ENCODE measurements at places on chromosomes 16 and 17.

- DNase-seq, result no peak
Measured at GRCh38 chr16:81259916-81260315, 21.4 kb downstream of the BCO1 start.

- no peak for DNase-seq
Measured at GRCh38 chr17:21513012-21513570, 136.9 kb downstream of the KCNJ12 start.

GRCh38 chr17:81513372-81513752 lies 763 bp upstream of the ACTG1 start:
- no peak for DNase-seq

GRCh38 chr17:34740565-34741520 lies 161.5 kb downstream of the TMEM132E start:
- no peak for DNase-seq

- DNase-seq, result no peak
Measured at GRCh38 chr17:17516941-17517720, 20.9 kb upstream of the RASD1 start.

GRCh38 chr17:28467456-28468025 lies 5.9 kb upstream of the SLC13A2 start:
- no peak for DNase-seq

DNA sequence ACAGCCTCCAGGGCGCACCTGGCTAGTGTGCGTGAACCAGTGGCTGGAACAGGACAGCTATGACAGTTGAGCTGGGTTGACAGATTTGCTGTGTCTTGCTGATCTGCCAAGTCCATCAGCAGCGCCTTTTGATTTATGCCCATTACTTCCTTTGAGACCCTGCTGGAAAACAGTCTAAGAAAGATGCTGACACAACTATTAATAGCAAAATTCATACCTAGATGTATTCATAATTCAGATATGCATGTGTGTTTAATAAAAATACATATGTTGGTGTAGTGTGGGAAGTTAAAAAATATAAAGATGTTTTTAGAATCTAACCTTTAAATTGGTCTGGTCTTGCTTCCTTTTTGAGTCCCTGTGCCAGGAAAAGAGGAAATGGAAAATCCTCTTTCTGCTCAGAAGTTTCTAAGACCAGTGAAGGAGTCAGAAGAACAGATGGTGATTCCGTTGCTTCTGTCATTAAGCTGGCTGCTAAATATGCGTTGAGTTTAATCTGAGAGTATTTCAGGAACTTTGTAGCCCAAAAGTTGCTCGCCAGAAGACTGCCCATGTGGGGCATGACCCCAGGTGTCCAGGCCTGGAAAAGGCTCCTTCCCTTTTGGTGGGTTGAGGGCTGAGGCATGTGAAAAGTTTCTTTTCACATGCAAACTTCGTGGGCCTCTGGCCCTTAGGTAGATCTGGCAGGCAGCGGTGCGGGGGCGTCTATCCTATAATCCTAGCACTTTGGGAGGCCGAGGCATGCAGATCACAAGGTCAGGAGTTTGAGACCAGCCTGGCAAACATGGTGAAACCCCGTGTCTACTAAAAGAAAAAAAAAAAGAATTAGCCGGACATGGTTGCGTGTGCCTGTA lies 40.0 kb upstream of the ENDOV start:
- no peak for DNase-seq

GRCh38 chr17:59289981-59290301 lies 41.5 kb upstream of the YPEL2 start:
- no peak for DNase-seq

GRCh38 chr16:35305476-35305875 lies 1846.1 kb downstream of the TP53TG3F start:
- DNase-seq, result no peak

- no peak for DNase-seq
Measured at GRCh38 chr16:1615761-1616160, 3.6 kb downstream of the CRAMP1 start.

DNA sequence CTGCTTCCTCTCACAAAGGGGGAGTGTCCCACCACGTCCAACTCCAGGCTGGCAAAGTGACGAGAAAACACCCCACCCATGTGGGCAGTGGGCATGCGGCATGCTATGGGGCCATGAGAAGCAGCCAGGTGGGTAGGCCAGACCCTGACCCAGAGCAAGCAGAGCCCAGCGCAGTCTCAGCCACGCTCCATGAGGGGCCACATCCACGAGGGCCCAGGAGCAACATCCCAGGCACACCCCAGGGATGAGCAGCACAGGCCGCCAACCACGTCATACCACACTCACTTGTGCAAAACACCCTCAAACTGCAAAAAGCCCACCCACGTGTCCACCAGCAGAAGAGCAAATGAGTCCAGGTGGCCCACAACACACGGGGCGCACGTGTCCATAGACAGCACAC lies 117.0 kb downstream of the ZNF778 start:
- DNase-seq, result no peak

- no peak for DNase-seq
Measured at GRCh38 chr17:48100160-48100559, 1.1 kb downstream of the CBX1 start.

DNA sequence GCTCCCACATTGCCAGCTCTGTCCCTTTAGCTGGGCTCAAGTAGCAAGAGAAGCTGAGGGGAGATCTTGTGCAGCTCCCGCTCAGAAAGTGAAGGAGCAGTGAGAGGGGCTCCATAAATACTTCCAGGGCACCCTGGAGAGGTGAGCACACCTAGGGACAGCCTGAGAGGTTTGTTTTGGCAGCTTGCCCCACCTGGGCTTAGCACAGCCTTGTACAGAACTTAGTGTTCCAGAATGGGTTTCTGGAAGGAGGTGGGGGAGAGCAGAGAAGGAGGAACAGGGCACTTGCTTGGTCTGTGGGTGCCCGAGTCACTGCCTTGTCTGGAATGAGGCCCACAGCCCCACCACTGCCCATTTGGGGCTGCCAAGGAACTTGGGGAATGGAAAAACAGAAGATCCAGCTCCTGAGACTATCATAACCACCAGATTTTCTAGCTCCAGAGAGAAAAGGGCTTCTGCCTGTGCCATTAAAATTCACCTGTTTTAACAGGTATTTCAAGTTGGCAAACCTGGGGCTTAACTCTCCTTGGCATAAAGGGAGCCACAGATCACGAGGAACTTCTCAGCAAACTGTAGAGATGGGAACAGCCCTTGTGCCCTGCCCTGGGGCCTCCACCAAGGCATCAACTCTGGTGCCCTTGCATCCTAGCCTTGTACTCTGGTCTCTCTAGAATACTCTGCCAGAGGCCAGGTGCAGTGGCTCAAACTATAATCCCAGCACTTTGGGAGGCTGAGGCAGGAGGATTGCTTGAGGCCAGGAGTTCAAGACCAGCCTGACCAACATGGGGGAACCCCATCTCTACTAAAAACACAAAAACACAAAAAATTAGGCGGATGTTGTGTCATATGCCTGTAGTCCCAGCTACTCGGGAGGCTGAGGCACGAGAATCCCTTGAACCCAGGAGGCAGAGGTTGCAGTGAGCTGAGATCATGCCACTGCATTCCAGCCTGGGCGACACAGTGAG lies 1.9 kb downstream of the PRR15L start:
- peak; percentile 31 for DNase-seq

GRCh38 chr16:720990-721764 lies at the start of gene ANTKMT:
Gene ANTKMT (plus strand): TSS chr16:721146. CDS start chr16:721275, 129 bp downstream.
- DNase-seq, result peak; percentile 30

GRCh38 chr16:64225696-64226095 lies 896.2 kb downstream of the CDH11 start:
- DNase-seq, result no peak

DNA sequence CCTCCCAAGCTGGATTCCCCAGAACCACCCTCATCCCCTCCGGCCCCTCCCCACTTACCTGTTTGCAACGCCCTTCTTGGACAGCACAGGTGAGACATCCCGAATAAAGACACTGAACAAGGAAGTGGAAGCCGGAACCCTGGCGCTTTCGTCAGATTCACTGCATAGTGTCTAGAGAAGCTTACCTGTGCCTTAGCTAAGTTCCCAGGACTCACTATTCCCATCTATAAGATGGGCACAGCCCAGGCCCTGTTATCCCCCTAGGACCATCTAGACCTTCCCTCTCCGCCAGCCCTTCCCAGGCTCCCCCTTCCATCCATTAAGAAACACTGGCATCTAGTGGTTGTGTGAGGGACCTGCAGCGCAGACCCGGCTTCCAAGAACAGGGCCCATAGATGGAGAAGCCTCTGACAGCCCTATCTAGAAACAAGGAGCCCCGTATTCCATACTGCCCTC lies 26.9 kb upstream of the RPL38 start:
- DNase-seq, result peak; percentile 61

GRCh38 chr16:50742576-50743200 lies 802 bp downstream of the CYLD start:
- no peak for DNase-seq

- DNase-seq, result peak; percentile 46
Measured at GRCh38 chr17:64706224-64707049, 44.3 kb upstream of the SMURF2 start.

- no peak for DNase-seq
Measured at GRCh38 chr17:73072219-73072962, 20.1 kb downstream of the SLC39A11 start.

GRCh38 chr17:49604314-49604869 lies 28.7 kb downstream of the NXPH3 start:
- no peak for DNase-seq

- DNase-seq, result no peak
Measured at GRCh38 chr16:74298104-74298503, 1.5 kb downstream of the PSMD7 start.

DNA sequence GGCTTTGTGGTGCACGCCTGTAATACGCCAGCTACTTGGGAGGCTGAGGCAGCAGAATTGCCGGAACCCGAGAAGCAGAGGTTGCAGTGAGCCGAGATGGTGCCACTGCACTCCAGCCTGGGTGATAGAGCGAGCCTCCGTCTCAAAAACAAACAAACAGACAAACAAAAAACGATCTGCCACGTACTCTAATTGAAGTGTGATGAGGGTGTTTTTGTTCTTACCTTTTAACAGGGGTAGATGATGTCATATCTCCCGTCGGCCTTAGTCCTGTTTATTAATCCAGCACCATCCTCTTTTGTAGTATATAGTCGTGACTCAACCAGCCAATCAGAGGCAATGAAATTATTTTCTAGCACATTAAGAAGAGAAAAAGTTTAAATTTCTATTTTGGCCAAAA lies 58.5 kb downstream of the IQCK start:
- no peak for DNase-seq

- no peak for DNase-seq
Measured at GRCh38 chr17:12492450-12492849, 173.2 kb upstream of the MYOCD start.

GRCh38 chr17:75832652-75833400 lies 11.4 kb downstream of the UNC13D start:
- DNase-seq, result no peak

All from NCI-H2029 treated with DMSO at 0.1 percent for 48 hours (cell line).